COR-L47 (cell line): ENCODE measurements at places on chromosomes 2 and 18.

- no peak for DNase-seq
Measured at GRCh38 chr2:15892151-15892880, 48.0 kb upstream of the MYCN start.

DNA sequence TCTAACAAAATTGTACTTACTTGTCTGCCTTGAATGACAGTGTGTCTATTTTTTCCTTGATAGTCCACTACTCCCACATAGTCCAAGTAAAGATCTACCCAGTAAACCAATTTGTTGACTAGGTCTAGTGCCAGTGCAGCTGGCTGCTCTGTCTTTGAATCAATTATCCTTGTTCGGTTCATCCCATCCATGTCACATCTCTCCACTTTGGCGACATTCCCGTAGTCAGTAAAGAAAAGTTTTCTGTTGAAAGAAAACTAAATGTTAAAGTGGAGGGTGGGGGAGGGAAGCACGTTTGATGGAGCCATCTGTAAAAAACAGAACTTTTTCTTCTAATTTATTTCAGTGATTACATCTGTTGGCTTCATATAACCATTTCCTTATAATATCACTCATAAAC lies 1068.8 kb downstream of the LRP1B start:
- no peak for DNase-seq

DNA sequence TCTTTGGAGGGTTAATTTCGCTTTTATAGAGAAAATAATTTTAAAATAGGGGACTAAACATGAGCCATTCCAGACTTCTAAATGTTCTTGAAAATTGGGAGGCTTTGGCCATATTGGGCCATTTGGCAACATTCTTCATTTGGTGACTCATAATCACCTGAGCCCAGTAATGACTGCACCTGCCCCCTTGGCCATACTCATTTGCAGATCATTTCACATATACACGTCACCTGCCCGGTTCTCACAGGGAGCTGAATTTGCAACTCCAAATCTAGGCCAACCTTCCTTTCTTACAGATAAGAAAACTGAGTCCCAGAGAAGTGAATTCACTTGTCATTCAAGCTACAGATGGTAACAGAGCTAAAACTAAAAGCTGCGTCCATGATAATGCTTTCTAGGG lies 289.7 kb downstream of the EPHA4 start:
- no peak for DNase-seq

DNA sequence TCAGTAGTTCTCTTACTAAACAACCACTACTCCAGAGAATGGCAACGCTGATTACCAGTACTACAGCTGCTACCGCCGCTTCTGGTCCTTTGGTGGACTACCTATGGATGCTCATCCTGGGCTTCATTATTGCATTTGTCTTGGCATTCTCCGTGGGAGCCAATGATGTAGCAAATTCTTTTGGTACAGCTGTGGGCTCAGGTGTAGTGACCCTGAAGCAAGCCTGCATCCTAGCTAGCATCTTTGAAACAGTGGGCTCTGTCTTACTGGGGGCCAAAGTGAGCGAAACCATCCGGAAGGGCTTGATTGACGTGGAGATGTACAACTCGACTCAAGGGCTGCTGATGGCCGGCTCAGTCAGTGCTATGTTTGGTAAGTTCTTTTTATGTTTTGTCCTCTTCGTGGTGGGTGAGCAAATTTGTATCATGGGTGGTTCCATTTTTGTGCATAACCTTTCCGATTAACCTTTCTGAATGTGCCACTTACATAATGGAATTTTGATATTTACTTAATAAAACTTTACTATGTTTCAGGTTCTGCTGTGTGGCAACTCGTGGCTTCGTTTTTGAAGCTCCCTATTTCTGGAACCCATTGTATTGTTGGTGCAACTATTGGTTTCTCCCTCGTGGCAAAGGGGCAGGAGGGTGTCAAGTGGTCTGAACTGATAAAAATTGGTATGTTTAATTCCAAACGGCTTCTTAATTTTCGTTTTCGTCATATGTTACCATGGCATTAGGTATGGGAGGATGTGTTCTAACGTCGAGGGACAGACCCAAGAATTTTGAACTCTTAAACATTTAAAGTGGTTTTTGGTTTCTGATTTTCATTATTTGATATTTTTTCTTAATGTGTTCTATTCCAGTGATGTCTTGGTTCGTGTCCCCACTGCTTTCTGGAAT lies 1.3 kb downstream of the SLC20A1 start:
- peak; percentile 27 for DNase-seq
